Spinal cord (tissue), 10 donors: ENCODE measurements at places on chromosomes 5 and 9.
A peak's percentile ranks its signal among the peaks of the same experiment; 100 is the strongest.

DNA sequence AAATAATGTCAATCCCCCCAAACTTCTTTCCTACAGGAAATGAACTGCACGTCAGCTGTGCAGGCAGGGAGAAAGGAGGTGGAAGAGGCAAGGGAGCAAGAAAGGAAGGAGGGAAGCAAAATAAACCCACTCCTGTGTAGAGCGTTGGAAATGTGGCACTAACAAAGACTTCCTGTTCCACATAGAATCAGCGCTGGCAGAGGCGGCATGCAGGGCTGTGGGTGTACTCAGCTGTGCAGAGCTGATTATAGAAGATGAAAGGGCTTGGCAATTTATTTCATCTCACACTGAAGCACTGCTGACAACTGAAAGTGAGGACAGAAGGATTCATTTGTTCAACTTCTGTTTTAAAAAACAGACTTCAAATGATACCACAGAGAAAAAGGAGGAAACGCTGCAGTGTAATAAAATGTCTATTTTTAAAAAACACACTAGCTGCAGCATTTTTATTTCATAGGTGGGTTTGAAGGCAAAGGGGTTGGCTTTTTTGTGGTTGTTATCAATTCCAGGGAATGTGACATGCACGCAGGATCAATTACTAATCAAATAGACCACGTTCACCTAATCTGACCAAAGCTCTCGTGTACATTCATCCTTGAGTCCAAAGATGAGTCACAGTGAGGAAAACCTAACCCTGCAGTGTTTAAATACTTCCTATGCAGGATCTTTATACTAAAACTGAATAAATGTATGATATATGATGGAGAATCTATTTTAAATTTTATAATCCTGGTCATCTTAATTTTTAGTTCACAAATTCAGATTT, 583.5 kb downstream of the ZNF608 start:
- peak; percentile 59 for DNase-seq
- H3K27ac ChIP-seq: peak overlapping the region; percentile 54
- no peaks in the 10 kb centered on the region for H3K27me3 ChIP-seq

DNA sequence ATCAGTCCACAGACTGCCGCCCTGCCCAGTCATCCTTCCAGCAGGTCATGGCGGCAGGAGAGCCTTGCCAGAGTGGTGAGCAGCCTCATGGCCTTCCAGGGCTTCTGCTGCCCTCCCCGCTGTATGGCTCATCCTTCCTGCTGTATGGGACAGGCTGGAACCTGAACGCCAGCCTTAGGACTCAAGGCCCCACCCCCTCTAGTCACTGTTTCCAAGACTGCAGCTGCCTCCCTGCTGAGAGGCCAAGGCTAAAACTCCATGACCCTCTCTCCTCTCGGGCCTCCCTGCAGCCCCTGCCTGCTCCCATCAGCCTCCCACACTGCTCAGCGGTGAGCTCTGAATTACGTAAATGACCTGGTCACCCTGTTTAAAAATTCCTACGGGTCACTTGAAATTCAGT, 227.5 kb downstream of the AGTPBP1 start:
- peaks cover 9% of the 10 kb centered on the region for H3K4me1 ChIP-seq
- DNase-seq: no peak
- no peaks in the 10 kb centered on the region for H3K36me3 ChIP-seq
- no peaks in the 10 kb centered on the region for H3K27me3 ChIP-seq

DNA sequence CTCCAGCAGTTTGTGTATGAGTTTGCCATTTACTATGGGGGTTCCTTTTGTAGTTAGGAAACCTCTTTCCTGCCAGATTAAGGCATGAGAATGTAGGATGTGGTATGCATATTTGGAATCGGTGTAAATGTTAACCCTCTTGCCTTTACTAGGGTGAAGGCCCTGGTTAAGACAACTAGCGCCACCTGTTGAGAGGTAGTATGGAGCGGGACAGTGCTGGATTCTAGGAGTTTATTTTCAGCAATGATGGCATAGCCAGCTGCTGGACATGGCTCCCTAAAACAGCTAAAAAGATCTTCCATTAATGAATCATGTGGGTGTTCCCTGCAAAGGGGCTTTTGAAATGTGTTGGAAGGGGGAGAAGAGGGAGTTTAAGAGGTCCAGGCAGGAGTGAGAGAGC, 30.7 kb upstream of the GPX3 start:
- no peaks in the 10 kb centered on the region for H3K36me3 ChIP-seq
- no peak for DNase-seq
- no peak overlapping the region for H3K4me3 ChIP-seq

DNA sequence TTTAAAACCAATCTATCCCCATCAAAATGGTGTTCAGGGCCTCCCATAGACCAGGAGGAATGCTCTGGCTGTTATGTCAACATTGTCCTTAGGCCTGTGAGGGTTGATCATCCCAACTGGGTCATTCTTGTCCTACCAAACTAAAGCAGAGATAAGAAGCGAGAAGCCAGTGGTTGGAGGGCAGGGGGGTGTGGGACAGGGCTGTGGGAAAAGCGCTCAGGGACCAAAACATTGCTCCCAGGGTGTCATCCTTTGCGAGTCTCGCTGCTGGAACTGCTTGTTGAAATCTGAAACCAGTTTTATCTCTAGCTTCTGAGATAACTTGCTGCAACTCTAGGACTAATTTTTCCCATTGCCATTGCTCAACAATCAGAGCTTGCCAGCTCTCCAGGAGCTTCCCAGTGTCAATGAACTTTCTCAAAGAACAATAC, 48.1 kb downstream of the SPATA31C2 start:
- no peaks in the 10 kb centered on the region for H3K4me1 ChIP-seq
- H3K27me3 ChIP-seq: no peaks in the 10 kb centered on the region
- H3K36me3 ChIP-seq: no peaks in the 10 kb centered on the region
- no peak overlapping the region for H3K4me3 ChIP-seq
- DNase-seq: no peak
- H3K27ac ChIP-seq: no peak overlapping the region

GRCh38 chr5:150062216-150062922, 24.0 kb downstream of the CSF1R start:
- no peak overlapping the region for H3K27ac ChIP-seq
- H3K36me3 ChIP-seq: no peaks in the 10 kb centered on the region
- H3K27me3 ChIP-seq: no peaks in the 10 kb centered on the region
- no peak for DNase-seq

DNA sequence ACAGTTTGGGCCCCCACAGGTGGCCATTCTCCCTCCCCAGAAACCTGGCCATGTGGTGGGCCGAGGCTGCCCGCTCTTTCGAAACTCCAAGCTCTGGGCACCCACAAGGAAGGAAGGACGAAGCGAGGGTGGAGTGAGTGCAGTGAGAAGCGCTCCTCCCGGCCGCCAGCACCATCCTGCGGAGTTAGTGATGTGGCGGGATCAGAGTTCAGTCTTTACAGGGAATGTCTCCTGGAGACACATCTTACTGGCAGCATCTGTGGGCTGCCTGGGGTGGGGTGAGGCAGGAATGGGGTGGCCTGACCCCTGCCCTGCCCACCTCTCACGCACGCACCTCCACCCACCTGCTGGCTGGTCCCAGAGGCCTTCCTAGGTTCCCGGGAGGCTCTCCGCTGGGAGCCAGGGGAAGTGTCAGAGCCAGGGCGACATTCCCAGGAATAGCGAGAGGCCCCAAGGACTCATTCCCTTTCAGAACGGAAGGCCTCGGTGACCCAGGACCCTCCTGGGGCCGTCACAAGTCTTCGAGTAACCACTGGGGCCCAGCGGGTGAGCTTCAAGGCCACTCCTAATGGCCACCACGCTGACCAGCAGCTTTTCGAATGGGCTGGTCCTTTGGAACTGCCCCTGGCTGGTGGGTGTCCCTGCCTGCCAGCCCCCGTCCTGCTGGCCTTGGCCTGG, 5.5 kb upstream of the RNU6ATAC start:
- H3K4me1 ChIP-seq: peaks cover 15% of the 10 kb centered on the region
- no peak for DNase-seq
- H3K36me3 ChIP-seq: peaks cover 5% of the 10 kb centered on the region
- no peak overlapping the region for H3K4me3 ChIP-seq

- H3K27ac ChIP-seq: no peak overlapping the region
- DNase-seq: no peak
- no peaks in the 10 kb centered on the region for H3K36me3 ChIP-seq
These were observed 455.7 kb upstream of the MPDZ start for GRCh38 chr9:13735181-13735580.

DNA sequence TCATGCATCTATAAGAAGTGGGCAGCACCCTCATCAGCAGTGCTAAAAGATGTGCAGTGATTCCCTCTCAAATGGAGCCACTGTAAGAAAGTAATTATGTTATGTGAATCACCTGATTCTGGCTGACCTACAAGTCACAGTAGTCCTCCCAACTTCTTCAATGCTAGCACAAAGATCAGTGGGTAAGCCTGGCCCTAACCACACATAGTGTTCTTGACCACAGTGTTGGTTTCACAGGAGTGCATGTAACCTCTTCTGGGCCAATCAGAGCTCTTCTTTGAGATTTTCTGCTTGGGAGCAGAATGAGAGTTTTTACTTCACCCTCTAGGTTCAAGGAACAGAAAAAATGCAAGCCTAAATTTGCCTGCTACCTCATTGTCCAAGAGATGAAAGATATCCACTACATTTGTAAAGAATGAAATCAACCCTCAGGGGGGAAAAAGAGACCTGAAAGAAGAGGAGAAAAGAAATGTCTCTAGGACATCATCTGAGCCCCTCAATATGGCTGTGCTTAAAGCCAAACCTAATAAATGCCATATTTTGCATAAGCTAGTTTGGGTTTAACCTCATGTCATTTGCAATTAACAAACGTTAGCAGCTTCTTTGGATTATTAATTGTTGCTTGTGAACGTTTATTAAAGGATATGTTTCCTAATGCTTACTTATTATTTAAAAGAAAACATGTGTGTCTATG, 65.3 kb upstream of the ADRB2 start:
- H3K4me1 ChIP-seq: no peaks in the 10 kb centered on the region
- H3K4me3 ChIP-seq: no peak overlapping the region
- no peak overlapping the region for H3K27ac ChIP-seq
- H3K36me3 ChIP-seq: no peaks in the 10 kb centered on the region
- no peak for DNase-seq

DNA sequence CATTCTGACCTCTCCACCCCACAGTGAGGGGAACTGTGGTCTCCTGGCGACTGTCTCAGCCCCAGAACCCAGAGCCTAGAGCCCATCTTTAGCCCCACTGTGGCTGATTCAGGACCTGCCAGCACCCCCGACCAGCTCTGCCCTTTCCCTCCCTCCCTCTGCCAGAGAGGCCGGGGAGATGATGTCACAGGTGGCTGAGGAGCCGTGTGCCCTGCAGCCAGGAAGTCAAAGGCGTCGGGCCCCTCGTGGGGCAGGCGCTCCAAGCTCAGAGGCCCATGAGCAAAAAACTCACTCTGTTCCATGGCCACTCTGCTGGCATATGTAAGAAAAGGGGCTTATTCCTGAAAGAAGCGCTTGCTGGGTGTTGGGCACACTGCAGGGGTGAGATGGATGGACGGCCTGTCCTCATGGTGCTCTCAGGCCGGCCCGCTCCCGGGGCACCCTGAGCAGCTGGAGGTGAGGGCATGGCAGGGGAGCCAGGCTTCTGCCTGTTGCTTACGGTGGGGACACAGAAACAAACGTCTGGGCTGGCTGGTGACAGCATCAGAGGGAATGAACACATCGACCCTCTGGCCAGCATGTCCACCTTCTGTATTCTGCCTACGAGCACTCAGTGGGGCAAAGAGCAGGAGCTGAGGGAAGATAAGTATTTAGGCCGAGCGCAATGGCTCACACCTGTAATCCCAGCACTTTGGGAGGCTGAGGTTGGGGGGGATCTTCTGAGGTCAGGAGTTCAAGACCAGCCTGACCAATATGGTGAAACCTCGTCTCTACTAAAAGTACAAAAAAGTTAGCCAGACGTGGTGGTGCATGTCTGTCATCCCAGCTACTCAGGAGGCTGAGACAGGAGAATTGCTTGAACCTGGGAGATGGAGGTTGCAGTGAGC, 41.1 kb downstream of the LAMC3 start:
- H3K4me3 ChIP-seq: no peak overlapping the region
- DNase-seq: no peak
- no peaks in the 10 kb centered on the region for H3K27me3 ChIP-seq
- no peaks in the 10 kb centered on the region for H3K36me3 ChIP-seq
- no peak overlapping the region for H3K27ac ChIP-seq

- H3K27me3 ChIP-seq: no peaks in the 10 kb centered on the region
- H3K4me1 ChIP-seq: no peaks in the 10 kb centered on the region
- DNase-seq: no peak
- H3K27ac ChIP-seq: no peak overlapping the region
These were observed 71.7 kb upstream of the KLF9 start for GRCh38 chr9:70486127-70486526.

- no peak for DNase-seq
- no peaks in the 10 kb centered on the region for H3K36me3 ChIP-seq
- H3K4me1 ChIP-seq: peaks cover 24% of the 10 kb centered on the region
- H3K27me3 ChIP-seq: peaks cover 28% of the 10 kb centered on the region
These were observed 1.5 kb downstream of the KLF9 start for GRCh38 chr9:70412832-70413463.

DNA sequence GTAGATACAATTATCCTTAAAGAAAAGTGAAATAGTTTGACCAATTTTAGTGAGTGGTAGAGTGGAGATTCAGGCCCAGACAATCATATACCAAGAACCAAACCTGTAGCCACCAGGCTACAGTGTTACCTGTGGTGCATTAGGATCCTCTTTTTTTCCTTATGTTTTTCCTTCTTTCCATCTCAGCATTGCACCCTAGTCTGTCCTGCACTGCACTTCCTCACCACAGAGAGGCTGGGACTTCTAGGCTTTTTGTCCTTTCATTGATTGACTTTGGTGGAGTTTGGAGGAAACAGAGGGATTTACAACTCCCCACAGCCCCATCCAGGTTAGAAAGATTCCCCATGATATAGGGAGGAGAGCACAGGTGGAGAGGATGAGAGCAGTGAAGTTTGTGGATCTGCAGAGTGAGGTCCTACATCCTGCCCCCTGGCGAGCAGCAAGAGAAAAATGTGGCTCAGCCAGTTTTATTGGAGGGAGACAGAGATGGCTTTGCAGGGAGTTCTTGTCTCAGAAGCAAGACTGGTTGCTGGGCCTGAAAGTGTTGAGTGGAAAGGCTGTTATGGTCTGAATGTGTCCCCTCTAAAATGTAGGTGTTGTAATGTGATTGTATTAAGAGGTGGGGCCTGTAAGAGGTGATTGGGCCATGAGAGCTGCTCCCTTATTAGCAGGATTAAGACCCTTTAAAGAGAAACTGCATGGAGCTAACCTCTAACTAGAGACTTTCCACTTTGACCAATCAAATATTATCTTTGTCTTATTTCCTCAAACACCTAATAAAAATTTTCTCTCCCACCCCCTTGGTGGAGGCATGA, 36.2 kb downstream of the KIF4B start:
- no peak overlapping the region for H3K4me3 ChIP-seq
- H3K27me3 ChIP-seq: no peaks in the 10 kb centered on the region
- no peaks in the 10 kb centered on the region for H3K4me1 ChIP-seq

- H3K27ac ChIP-seq: no peak overlapping the region
- H3K27me3 ChIP-seq: no peaks in the 10 kb centered on the region
- no peak overlapping the region for H3K4me3 ChIP-seq
These were observed 110.5 kb upstream of the LRRTM2 start for GRCh38 chr5:138985683-138986082.

GRCh38 chr5:114120166-114120565, 241.7 kb upstream of the KCNN2 start:
- H3K27me3 ChIP-seq: no peaks in the 10 kb centered on the region
- H3K4me3 ChIP-seq: no peak overlapping the region
- H3K4me1 ChIP-seq: no peaks in the 10 kb centered on the region
- H3K36me3 ChIP-seq: no peaks in the 10 kb centered on the region
- H3K27ac ChIP-seq: no peak overlapping the region
